ENCODE measurements at places on chromosomes 1 and 21. TPM values are rescaled to one million over a fixed set of nuclear protein-coding genes. Genes with fewer than 3 reads are reported as not detected.

- H3K36me3 ChIP-seq = peaks cover 57% of the 10 kb centered on the region
- H3K27ac ChIP-seq = peak overlapping the region; percentile 99
- DNase-seq = no peak
- H3K27me3 ChIP-seq = no peaks in the 10 kb centered on the region
Measured at GRCh38 chr1:149927056-149927562, 494 bp downstream of the SF3B4 start.

DNA sequence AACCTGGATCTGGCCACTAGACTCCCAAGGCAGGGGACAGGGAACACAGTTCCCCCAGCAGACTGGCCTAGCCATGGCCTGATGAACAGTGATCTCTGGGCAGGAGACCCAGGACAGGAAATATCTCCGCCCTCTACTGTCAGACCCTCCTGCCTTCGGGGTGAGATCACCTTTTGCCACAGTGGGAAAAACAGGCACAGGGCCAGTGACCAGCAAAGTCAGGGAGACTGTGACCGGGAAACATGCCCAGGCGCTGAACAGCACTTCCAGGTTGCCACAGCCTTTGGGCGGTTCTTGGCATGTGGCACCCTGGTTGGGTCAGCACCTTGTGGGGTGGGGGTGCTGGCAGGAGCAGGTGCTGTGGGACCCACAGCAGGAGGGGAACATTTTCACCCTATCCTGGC is 8.9 kb upstream of the ZNF669 start:
- no peaks in the 10 kb centered on the region for H3K36me3 ChIP-seq
- no peak overlapping the region for H3K27ac ChIP-seq
- no peaks in the 10 kb centered on the region for H3K27me3 ChIP-seq
- peaks cover 22% of the 10 kb centered on the region for H3K4me1 ChIP-seq

DNA sequence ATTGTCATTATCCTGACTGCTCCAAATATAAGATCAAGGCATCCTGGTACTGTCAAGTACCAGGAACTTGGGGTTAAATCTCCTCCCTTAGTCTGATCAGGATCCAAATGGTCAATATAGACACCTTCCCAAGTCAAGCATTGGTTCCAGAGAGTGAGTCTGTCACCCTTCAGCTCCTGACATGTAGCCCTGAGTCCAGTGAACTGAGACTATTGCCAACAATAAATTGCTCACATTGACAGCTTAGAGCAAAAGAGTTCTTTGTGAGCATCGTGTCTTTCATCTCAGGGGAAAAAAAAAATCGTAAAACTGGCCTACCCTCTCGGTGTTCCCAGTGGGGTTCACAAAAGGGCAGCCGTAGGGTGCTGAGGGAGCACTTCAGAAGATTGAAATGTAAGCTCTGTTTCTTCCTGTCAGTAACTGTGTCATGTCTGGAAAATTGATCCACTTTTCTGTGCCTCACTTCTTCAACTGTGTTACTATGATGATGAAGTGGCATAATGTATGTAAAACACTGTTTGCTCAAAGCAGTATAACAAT is 228.5 kb downstream of the KCNH1 start:
- peaks cover 20% of the 10 kb centered on the region for H3K4me1 ChIP-seq
- H3K27me3 ChIP-seq = no peaks in the 10 kb centered on the region
- no peaks in the 10 kb centered on the region for H3K36me3 ChIP-seq
- no peak overlapping the region for H3K4me3 ChIP-seq

DNA sequence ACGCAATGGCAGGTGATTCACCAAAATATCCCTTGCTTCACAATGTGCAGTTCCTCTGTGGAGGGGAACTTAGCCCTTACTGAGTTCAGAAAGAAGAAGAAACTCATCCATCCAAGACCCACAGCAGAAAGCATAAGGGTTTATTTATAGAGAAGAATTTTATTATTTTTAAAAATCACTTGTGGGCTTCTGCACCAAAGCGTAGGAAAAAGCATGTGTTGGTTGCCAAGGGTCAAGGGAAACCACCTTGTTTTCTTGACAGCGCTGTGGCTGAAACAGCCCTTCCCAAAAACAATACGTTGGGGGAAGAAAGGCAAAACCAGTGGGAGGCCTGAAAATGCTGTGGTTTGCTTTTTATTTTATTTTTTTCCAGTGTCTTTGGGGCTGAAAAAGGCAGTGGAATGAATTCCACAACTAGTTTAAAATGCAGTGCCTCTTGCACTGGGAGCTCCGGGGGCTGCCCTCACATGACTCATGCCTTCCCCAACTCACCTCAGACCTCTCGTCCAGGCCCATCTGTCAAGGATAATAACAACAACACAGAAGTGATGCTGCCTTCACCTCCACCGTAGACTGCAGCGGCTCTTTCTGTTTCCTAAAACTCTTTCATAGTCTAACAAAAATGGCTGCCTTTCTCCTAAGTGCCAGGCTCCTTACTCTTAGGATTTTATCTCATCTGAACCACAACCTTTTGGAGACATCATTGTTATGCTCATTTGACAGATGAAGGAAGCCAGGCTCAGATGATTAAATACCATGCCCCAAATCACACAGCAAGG is 224.2 kb upstream of the JUN start:
- no peaks in the 10 kb centered on the region for H3K27me3 ChIP-seq
- no peak overlapping the region for H3K4me3 ChIP-seq
- no peak overlapping the region for H3K27ac ChIP-seq
- H3K36me3 ChIP-seq = no peaks in the 10 kb centered on the region

GRCh38 chr1:214372092-214372491 is 91.1 kb downstream of the SMYD2 start:
- H3K27ac ChIP-seq = no peak overlapping the region
- no peaks in the 10 kb centered on the region for H3K27me3 ChIP-seq
- DNase-seq = no peak
- no peak overlapping the region for H3K4me3 ChIP-seq
- no peaks in the 10 kb centered on the region for H3K4me1 ChIP-seq

- H3K27me3 ChIP-seq = no peaks in the 10 kb centered on the region
- no peaks in the 10 kb centered on the region for H3K4me1 ChIP-seq
- no peak overlapping the region for H3K27ac ChIP-seq
- DNase-seq = no peak
Measured at GRCh38 chr1:155166051-155166470, 7.0 kb downstream of the KRTCAP2 start.

- no peak overlapping the region for H3K27ac ChIP-seq
- DNase-seq = no peak
- H3K27me3 ChIP-seq = no peaks in the 10 kb centered on the region
- H3K4me3 ChIP-seq = no peak overlapping the region
Measured at GRCh38 chr1:47396671-47397196, 19.4 kb upstream of the FOXE3 start.

The NUAK2 gene
- 11.1 TPM for polyA plus RNA-seq

The LCE3D gene
- polyA plus RNA-seq = not detected

The BSDC1 gene
- polyA plus RNA-seq = 65.7 TPM

The AADACL3 gene
- not detected for polyA plus RNA-seq

Data from SK-N-SH (cell line).